ENCODE measurements at places on chromosomes 16 and 17. TPM values are rescaled to one million over a fixed set of nuclear protein-coding genes. Genes with fewer than 3 reads are reported as not detected.

- peaks cover 8% of the 10 kb centered on the region for H3K4me1 ChIP-seq
- no peak overlapping the region for H3K27ac ChIP-seq
- H3K27me3 ChIP-seq, result no peaks in the 10 kb centered on the region
- H3K36me3 ChIP-seq, result no peaks in the 10 kb centered on the region
These were observed 32.5 kb downstream of the WIPF2 start for GRCh38 chr17:40251576-40251975.

DNA sequence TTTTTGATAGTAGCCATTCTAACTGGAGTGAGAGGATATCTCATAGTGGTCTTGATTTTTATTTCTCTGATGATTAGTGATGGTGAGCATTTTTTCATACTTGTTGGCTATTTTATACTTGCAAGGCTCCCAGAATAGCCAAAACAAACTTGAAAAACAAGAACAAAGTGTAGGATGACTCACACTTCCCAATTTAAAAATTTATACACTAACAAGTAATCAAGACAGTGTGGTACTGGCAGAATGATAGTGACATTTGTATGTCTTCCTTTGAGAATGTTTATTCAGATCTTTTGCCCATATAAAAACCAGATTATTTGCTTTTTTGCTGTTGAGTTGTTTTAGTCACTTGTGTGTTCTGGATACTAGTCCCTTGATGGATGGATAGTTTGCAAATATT, 17.8 kb downstream of the SPECC1 start:
- H3K4me1 ChIP-seq, result no peaks in the 10 kb centered on the region
- no peak for DNase-seq
- no peaks in the 10 kb centered on the region for H3K27me3 ChIP-seq
- no peak overlapping the region for H3K27ac ChIP-seq

- DNase-seq, result no peak
- H3K4me1 ChIP-seq, result no peaks in the 10 kb centered on the region
- H3K27ac ChIP-seq, result no peak overlapping the region
- H3K4me3 ChIP-seq, result no peak overlapping the region
- no peaks in the 10 kb centered on the region for H3K27me3 ChIP-seq
- no peaks in the 10 kb centered on the region for H3K36me3 ChIP-seq
These were observed 620 bp upstream of the VWA3A start for GRCh38 chr16:22091721-22092120.

- H3K4me3 ChIP-seq, result no peak overlapping the region
- no peak for DNase-seq
- no peaks in the 10 kb centered on the region for H3K36me3 ChIP-seq
These were observed 28.2 kb downstream of the FCSK start for GRCh38 chr16:70482624-70483023.

- H3K4me1 ChIP-seq, result no peaks in the 10 kb centered on the region
- H3K4me3 ChIP-seq, result no peak overlapping the region
- no peaks in the 10 kb centered on the region for H3K27me3 ChIP-seq
- peak; percentile 57 for DNase-seq
These were observed 1.0 kb upstream of the AIPL1 start for GRCh38 chr17:6435968-6436367.

DNA sequence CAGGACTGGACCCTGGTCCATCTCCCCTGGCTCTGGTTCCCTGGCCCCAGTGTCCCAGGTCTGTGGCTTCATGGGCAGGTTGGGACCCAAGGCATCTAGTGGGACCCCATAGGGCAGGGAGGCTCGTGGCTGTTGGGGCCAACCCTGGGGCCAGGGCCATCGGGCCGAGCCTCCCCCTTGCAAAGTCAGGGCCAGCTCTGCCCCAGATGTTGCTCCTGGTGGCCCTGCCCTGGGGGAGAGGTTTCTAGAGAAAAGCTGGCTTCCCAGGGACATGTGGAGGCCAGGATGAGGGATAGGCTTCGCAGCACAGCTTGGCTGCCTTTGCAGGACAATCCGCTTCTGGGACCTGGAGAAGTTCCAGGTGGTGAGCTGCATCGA, 16.6 kb downstream of the KATNB1 start:
- no peaks in the 10 kb centered on the region for H3K27me3 ChIP-seq
- H3K27ac ChIP-seq, result no peak overlapping the region
- H3K4me3 ChIP-seq, result no peak overlapping the region
- H3K4me1 ChIP-seq, result no peaks in the 10 kb centered on the region
- no peaks in the 10 kb centered on the region for H3K36me3 ChIP-seq
- no peak for DNase-seq

DNA sequence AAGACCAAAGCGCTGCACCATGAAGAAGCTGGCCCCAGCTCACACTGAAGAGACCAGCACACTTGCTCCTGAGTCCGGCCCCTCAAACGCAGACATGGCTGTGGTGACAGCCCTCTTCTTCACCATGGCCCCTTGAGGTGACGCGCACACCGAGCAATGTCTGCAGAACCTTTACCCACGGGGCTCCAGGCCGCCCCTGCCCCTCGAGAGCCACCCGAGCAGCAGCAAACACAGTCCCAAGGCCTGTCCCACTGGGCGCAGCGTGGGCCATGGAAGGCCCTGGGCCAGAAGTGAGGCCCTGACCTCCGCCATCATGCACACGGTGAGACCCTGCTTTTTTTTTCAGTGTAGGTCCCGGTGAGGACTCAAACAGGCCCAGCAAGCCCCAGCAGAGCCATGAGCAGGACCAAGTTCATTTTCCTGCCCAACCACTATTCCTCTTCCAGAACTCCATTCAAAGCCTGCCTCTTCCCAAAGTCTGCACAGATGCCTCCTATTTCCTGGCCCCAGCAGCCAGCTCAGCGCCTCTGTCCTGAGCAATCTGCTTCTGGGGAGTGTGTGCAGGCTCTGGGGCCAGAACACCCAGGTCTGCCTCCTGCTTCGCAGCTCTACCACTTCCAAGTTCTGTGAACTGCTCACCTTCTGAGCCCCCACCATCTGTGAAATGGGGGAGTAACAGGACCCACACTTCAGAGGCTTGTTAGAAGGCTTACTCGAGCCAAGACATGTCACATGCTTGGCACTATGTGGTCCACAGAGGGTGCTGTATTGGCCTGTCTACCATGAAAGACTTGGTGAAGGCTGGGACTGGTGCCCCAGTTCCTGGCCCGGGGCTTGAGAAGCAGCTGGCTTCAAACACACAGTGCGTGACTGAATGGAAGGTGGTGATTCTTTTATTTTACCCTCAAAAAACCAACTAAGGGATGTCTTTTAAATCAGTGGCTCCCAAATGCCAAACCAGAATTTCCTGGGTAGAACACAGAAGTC, 35.7 kb upstream of the GSG1L start:
- H3K27ac ChIP-seq, result no peak overlapping the region
- peaks cover 9% of the 10 kb centered on the region for H3K36me3 ChIP-seq
- no peak for DNase-seq
- H3K4me1 ChIP-seq, result no peaks in the 10 kb centered on the region

DNA sequence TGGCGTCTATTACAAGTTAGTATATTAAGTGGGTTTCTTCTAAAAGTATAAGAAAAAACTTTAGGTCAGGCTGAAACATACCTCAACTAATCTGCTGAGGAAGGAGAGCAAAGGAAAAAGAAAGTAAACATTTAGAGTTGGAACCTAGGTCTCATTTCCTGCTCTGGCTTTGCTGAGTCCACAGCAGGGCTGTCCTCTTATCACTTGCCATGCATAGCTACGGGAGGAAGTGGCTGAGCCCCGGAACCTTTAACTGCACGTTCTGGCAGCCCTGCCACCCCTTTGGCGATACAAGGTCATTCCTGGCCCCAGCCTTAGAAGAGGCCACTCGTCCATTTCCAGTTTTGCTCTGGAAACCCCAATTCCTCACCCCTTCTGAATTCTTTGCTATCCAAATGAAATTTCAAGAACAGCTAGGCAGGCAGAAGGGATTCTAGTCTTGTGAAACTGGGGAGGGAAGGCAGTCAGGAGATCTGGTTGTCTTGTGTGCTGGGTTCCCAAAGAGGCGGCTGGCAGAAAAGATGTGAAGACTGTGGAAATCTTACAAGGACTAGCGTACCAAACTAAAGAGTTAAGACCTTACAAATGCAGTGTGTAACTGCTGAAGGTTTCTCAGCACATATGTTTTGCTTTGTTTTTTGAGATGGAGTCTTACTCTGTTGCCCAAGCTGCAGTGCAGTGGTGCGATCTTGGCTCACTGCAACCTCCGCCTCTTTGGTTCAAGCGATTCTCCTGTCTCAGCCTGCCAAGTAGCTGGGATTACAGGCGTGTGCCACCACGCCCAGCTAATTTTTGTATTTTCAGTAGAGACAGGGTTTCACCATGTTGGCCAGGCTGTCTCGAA, 19.1 kb downstream of the WIPI1 start:
- DNase-seq, result no peak
- no peaks in the 10 kb centered on the region for H3K27me3 ChIP-seq
- no peaks in the 10 kb centered on the region for H3K4me1 ChIP-seq
- H3K27ac ChIP-seq, result no peak overlapping the region

DNA sequence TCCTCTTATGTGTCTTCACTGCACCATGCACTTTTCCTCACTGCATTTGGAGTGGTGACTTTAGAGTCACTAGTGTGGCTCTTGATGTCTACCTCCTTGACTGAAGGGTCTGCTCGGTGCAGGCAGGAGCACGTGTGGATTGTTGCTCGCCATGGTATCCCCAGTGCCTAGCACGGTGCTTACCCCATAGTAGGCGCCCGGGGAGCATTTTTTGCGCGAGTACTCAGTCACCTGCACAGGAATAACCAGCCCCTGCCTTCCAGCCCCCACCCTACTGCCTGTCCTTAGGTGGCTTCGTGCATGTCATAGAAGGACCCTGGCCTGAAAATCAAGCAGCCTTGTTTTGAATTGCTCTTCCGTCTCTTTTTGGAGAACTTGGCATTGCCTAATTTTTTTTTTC, 31.3 kb downstream of the CDRT15 start:
- no peak overlapping the region for H3K27ac ChIP-seq
- no peaks in the 10 kb centered on the region for H3K4me1 ChIP-seq
- no peaks in the 10 kb centered on the region for H3K27me3 ChIP-seq
- no peaks in the 10 kb centered on the region for H3K36me3 ChIP-seq
- no peak for DNase-seq
- H3K4me3 ChIP-seq, result no peak overlapping the region

DNA sequence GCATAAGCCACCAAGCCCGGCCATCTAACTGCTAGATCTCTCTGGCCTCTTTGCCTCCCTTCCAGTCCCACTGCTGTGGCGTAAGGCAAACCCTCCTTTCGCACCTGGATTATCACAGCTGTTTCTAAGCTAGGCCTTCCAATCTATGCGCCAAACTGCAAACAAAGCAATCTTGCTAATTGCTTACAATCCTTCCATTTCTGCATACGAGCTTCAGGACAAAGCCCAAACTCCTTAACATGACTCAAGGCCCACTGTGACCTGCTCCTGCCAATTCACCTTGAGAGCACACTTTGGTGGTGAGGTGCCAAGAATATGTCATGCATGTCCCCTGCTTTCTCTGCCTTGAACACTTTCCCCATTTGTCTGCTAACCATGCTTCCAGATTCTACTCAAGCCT, 6.0 kb upstream of the ARL5C start:
- DNase-seq, result no peak
- H3K4me3 ChIP-seq, result no peak overlapping the region
- H3K27me3 ChIP-seq, result no peaks in the 10 kb centered on the region

- DNase-seq, result no peak
- H3K27me3 ChIP-seq, result no peaks in the 10 kb centered on the region
- no peak overlapping the region for H3K4me3 ChIP-seq
- no peaks in the 10 kb centered on the region for H3K4me1 ChIP-seq
These were observed 10.3 kb downstream of the CNTNAP4 start for GRCh38 chr16:76287466-76287865.

CCL17 gene
- total RNA-seq, result not detected

FOXF1 gene
- 0.10 TPM for total RNA-seq

CHRNB1 gene
- total RNA-seq, result 14.3 TPM

FN3K gene
- total RNA-seq, result 34.8 TPM

Measured in Panc1 (cell line).